ENCODE measurements at places on chromosomes 3 and 15. TPM values are rescaled to one million over a fixed set of nuclear protein-coding genes. Genes with fewer than 3 reads are reported as not detected.

CTNNB1 gene
- total RNA-seq: 776 TPM

EMC7 gene
- total RNA-seq: 64.2 TPM

SLC51B gene
- total RNA-seq: 2.7 TPM

BLM gene
- 2.1 TPM for total RNA-seq

GOLGA8R gene
- 5.9 TPM for total RNA-seq

NFKBIZ gene
- total RNA-seq: 76.1 TPM

PPM1L gene
- total RNA-seq: 14.0 TPM

CCDC13 gene
- total RNA-seq: 12.8 TPM

GP9 gene
- 0.83 TPM for total RNA-seq

COLQ gene
- total RNA-seq: 2.1 TPM

MYEF2 gene
- 44.0 TPM for total RNA-seq

CASR gene
- total RNA-seq: 0.10 TPM

ECE2 gene
- not detected for total RNA-seq

TMCO5A gene
- not detected for total RNA-seq

AP3B2 gene
- 0.46 TPM for total RNA-seq

CEP63 gene
- total RNA-seq: 21.2 TPM

CTXN2 gene
- total RNA-seq: not detected

MFGE8 gene
- 140 TPM for total RNA-seq
